Activated CD4-positive, alpha-beta memory T cell treated with anti-CD3 and anti-CD28 coated beads for 36 hours (primary cell): ENCODE measurements at places on chromosomes 5 and 9.

DNA sequence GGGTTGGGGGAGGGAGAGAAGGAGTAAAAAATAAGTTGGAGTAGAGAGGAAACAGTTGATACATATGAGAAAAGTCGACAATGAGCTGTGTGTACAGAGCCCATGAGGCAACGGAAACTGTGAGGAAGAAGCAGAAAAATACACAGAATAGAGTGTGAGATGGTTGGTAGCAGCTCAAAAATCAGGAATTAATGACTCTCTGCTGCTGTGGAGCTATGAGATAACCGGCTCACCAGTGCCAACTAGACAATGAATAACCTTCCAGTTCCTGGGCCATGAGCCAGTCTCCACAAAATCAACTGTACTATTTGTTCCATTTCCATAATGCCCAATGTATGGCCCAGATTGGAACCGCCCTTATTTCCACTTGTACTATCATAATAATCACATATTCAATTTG is 53.1 kb upstream of the NREP start:
- DNase-seq, result no peak

GRCh38 chr5:14138608-14139540 is 4.3 kb upstream of the TRIO start:
- no peak for DNase-seq

- no peak for DNase-seq
Observed at GRCh38 chr9:13568841-13569601, 289.5 kb upstream of the MPDZ start.

DNA sequence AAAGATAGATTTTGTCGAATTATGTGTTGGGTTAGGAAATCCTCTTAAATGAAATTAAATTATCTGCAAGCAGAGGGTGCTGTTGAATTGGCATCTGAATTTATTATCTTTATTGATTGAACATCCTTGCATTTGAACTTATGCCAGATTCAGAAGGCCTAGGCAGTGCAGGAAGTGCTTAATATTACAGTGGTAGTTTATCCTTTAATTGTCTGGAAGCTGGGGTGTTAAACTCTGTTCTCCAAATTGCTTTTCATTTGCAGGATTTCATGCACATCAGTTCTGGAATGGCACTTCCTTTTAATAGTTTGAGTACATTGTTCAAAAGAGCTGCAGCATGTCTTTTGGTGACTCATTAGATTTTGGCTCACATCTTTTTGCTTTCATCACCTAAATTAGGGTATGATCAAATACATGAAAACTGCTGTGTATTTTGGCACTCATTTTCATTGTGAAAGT is 186.3 kb downstream of the KDM4C start:
- DNase-seq, result no peak

- DNase-seq, result peak; percentile 11
Observed at GRCh38 chr5:141121563-141121962, at the start of gene PCDHB4. PCDHB4 (plus strand) TSS chr5:141121818; CDS start chr5:141121999, 181 bp downstream.

DNA sequence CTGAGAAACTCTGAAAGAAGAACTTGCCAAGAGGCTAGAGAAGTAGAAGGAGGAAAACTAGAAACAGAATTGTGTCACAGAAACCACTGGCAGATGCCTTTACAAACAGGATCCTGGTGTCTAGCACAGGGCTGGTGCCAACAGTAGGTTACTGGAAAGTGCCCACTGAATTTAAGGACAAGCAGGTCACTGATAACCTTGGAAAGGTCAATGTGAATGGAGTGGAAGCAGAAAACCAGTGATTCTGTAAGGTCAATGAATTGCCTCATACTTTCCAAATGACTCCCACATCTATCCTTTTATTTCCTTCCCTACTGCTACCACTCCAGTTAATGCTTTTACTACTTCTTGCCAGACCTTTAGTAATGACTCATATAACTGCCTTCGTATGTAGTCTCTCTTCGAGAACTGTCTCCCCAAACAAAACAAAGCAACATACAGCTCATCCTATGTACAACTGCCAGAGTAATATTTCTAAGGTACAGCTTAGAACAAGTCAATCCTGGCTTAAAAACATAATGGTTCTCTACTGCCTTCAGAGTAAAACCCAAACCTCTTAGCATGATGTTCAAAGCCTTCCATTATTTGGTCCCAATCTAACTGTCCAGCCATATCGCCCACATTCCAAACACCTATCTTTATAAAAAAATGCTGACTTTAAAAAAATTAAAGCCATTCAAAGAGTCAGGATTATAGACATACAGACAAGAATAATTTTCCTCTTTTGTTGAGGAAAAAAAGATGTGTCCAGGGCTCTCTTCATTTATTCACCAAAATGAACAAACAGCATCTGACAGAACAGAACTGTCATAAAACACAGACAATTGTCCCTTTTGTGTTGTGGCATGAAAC is 52.5 kb downstream of the NR3C1 start:
- DNase-seq, result no peak

- DNase-seq, result no peak
Observed at GRCh38 chr9:88161144-88161543, 22.9 kb upstream of the SPATA31C2 start.

DNA sequence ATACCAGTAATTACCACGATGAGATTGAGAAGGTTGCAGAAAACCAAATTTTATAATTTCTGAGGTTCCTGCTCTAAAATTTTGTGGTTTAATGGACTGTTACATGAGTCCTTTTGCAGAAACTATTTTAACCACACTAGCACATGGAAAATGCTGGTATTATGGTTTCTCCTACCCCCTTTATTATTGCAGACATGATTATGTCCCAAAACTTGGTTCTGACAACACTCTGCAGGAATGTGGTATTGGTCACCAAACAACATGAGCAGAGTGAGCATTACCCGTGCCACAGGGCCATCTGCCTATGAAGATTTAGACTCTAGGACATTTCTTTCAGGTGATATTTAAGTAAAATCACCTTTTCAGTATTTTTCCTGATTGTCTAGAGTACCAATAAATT is 2.8 kb upstream of the ECM2 start:
- no peak for DNase-seq

GRCh38 chr9:137068539-137069507 is 1.5 kb downstream of the SAPCD2 start:
- DNase-seq, result no peak

DNA sequence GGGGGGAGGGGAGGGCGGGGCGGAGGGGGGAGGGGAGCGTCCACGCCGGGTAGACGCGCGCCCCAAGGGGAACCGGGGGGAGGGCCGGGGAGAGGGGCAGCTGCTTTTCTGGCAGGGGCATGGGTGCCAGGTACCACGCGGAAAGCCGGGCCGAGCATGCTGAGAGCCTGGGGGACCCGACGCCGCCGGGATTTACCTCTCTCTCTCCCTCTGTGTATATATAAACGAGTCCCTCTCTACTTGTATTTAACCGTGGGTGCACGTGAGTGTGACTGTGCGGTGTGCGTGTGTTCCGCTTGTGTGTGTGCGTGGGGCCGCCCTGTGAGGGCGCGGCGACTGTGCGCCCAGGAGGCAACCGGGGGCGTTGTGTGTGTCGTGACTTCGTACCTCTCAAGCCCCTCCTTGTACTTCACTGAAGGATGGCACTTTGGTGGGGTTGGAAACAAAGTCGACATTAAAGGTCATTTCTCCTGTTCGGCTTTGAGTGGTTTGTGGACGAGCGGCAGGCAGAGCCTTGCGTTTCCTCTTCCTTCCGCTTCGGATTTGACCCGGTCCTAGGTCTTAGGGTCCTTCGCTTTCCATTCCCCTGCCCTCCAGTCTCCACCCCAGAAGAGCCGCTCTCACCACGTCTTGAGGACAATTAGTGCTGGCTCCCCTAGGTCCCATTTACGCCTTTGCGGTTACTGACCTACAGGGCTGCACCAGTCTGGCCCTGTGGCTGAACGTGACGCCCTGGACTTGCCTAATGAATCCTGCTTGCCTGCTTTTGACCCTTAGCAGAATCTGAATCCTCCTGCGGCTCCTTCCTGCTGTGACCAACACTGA is 36.2 kb upstream of the TTC1 start:
- no peak for DNase-seq

DNA sequence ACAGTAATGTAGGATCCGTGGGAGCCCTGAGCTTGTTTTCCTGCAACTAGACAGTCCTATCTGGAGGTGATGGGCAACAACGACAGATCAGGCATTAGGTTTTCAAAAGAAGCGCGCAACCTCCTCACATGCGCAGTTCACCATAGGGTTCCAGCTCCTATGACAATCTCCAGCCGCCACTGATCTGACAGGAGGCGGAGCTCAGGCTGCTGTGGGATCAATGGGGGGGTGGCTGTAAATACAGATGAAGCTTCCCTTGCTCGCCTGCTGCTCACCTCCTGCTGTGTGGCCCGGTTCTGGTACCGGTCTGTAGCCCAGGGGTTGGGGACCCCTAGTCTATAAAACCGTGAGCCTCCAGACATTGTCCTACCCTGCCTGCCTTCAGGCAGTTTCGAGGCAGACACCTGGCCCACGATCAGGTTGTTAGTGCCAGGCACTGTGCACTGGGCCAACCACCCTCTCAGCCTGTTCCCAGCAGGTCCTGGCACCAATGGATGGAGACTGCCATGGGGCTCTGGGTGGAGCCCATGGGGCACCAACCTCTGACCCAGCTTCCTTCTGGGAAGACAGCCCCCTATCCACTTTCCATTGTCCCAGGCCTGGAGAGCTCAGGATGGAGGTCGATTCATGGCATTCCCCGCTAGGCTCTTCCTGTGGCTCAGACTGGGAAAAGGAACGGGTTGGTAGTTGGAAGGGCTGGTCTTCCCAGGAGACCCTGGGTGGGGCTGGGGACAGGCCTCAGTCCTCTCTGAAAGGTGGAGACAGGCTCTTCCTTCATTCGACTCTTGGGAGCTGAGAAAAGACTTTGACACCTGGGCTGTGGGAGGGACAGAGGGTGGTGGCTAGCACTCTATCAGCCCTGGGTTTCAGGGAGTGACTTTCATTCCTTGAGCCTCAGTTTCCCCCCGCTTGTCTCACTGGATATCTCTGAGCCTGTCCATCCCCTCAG is 1.7 kb downstream of the ENDOG start:
- DNase-seq, result no peak

GRCh38 chr5:816176-816575 is 31.6 kb upstream of the ZDHHC11B start:
- no peak for DNase-seq

- no peak for DNase-seq
Observed at GRCh38 chr9:137265496-137266161, 10.5 kb downstream of the NELFB start.

GRCh38 chr5:36537724-36538123 is 68.7 kb upstream of the SLC1A3 start:
- DNase-seq, result no peak

DNA sequence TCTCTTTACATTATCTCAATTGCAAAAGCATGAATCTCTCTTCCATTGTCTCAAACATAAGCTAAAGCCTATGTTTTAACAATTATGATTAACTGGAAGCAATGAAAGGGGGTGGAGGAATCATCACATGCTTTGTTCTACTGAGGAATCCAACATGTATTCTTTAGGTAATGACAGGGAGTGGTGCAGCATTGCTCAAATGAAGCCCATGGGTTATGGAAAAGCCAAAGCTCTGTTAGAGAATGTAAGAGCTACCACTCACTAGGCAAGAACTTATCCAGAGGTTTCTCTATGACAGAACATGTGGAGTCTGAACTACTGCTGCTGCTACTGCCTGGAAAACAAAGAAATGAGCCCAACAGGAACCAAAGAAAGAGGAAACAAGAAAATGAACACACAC is 28.7 kb downstream of the KIF3A start:
- DNase-seq, result no peak

DNA sequence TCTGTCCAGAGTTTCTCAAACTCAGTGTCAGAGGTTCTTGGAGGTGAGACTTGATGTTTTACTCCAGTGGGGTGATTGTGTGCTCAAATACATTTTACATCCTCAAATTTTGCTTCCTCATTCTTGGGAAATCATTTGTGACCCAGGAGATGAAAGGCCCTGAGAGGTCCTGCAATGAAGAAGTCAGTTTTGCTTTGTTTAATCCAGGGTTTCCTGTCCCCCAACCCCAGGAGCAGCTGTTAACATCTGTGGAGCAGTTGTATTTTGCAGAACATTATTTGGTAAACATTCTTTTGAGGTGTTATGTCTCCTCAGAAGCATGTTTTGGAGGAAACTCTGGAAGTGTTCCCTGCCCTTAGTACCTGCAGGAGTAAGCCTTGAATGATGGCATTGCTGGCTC is 59.8 kb downstream of the DAB2IP start:
- no peak for DNase-seq

- peak; percentile 80 for DNase-seq
Observed at GRCh38 chr5:170254056-170254455, 21.3 kb downstream of the C5orf58 start.

DNA sequence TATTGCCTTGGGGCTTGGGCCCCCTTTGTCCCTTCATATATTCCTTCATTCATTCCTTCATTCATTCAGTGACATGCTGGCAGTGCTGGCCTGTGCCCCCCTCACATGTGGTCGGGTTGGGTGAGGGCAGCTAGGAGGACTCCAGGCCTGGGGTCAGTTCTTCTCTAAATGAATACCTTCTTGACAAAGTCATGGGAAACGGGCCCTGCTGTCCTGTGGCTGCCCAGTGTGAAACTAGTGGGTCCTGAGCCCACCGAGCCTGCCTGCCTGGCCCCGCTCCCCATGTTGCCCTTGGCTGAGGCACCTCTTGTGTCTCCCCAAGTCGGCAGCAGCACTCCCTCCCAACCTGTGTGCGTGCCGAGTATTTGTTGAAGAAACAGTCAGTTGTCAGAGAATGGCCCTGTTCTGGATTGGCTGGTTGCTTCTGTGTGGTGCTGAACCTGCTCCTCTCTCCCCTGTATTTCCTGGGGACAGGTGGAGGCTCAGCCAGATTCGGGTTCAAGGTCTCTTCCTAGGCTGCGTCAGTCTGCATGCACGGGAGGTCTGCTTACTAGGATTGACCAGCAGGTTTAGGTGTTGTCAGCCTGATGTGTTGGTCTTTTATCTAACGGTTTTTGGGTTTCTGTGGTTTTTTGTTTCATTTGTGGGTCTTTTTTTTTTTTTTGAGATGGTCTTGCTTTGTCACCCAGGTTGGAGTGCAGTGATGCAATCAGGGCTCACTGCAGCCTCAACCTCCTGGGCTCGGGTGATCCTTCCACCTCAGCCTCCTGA is 3.0 kb upstream of the CEL start:
- DNase-seq, result no peak

GRCh38 chr5:115349001-115349817 is 52.8 kb upstream of the CCDC112 start:
- no peak for DNase-seq

DNA sequence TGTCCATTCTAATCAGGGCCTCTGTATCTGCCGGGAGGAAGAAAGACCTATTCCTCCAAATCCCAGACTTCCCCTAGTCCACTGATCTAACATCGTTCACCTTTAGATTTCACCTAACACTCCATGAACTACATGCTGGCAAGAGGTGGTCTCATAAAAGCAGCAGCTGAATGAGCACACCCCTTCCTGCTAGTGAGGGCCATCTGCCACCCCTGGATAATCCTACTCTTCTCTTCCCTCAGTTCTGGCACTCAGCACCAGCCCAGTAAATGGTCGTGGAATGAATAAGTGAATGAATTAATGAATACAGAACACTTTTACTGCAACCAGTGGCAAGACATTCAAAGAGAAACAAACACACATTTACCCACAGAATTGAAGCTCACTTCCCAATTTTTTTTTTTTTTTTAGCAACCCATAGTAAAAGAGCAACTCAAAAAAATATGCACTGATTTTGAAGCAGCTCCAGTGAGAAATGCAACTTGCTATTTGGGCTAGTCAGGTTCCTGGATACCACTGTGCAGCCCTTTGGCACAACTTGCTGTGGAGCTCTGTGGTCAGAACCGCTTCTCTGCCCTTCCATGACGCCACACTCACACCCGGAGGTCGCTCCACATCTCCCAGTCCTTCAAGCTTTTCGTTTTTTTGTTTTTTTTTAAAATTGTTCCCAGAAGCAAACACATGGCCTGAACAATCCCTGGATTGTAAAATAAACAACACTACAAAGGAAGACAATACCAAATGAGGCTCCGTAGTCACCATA is 6.2 kb downstream of the RNF183 start:
- no peak for DNase-seq

GRCh38 chr5:158174918-158175851 is 316.2 kb upstream of the CLINT1 start:
- DNase-seq, result peak; percentile 61
